Glomerular endothelial cell (primary cell): ENCODE measurements at places on chromosomes 12 and 14. TPM values are rescaled to one million over a fixed set of nuclear protein-coding genes. Genes with fewer than 3 reads are reported as not detected.

Gene NOS1
- total RNA-seq: 0.05 TPM in 1 of 2 replicates, not detected in the other

Gene SLC2A3
- 21.3 and 25.8 TPM in 2 replicates for total RNA-seq

Gene REP15
- total RNA-seq: 2.0 and 3.3 TPM in 2 replicates

Gene FUT8
- total RNA-seq: 18.1 and 30.9 TPM in 2 replicates

Gene OTUB2
- total RNA-seq: 5.7 and 8.2 TPM in 2 replicates
